ENCODE measurements at places on chromosomes 16 and 17.

DNA sequence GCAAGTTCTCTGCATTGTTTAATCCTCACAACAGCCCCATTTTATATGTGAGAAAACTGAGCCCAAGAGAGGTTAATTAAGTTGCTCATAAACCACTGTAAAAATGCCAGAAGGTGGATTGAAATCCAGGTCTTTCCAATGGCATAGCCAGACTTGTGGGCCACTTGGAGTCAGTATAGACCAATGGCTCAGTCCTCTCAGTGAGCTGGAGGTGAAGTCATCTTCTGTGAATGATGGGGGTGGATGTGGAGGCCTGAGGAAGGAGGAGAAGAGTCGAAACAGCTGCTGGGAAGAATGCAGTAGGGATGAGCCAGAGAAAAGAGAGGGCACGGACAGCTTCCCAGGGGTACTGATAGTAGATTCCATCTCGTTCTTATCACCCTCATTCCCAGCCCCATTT lies 213.4 kb downstream of the SOX9 start:
- no peak for DNase-seq

DNA sequence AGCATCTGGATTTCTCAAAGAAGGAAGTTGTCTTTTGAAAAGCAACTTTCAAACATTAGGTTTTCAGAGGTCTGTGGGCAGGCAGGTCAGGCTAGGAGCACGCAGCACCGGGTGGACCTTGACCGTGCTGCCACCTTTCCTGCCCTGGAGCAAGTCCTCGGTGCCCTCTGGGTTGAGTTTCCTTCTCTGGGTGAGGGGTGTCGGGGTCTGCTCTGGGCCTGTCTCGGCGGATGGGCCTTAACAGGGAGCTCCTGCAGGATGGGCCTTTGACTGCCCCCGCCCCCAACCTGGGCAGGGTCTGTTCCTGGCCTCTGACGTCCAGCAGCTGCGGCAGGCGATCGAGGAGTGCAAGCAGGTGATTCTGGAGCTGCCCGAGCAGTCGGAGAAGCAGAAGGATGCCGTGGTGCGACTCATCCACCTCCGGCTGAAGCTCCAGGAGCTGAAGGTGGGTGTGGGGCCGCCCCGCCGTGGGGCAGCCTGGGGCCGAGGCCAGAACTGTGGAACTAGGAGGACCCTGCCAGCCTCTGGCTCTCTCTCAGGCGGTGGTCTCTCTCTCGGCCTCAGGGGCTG lies 8.7 kb downstream of the DEF8 start:
- DNase-seq: no peak

DNA sequence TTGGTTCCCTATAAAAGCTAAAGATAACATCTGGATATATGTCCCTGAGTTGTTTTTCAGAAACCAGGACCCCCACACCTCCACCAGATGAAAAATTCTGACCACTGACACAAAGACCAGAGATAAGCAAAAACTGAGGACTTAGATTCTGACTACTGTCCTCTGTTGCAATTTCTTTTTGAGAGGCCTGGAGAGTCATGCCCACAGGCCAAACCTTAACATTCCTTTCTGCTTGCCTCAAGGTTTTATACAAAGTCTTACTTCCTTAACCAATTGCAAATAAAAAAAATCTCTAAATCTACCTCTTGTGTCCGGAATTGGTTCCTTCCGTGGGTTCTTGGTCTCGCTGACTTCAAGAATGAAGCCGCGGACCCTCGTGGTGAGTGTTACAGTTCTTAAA lies 228.5 kb downstream of the ABCC12 start:
- DNase-seq: no peak

DNA sequence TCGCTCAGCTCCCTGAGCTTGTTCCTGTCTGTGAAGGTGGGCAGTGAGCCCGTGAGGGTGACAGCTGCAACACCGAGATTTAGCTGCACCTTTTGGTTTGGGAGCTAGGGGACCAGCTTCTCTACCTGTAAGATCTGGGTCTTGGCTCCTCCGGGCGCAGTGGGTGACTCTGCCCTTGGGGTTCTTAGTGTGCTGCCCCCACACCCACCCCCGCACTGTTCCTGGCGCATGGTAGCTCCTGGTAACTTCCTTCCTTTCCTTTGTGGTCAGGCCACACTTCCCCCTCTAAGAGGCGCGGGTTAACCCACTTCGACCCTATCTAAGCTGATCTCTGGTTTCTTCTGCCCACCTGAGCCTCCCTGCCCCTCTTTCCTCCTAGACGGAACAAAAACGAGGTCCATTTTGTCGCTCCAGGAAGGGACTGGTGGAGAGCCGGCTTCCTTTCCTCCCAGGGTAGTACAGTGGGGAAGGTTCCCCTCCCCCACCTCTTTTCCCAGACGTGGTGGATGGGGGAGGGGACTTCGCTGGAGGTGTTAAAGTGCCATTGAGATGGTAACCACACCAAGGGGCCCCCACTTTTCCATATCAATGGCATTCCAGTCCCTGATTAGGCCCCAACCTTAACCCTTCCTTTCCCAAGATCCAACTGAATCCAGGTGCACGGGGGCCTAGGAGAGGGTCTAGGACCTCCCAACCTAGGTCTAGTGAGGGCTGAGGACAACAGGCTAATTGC lies 4.6 kb upstream of the CLDN9 start:
- no peak for DNase-seq

DNA sequence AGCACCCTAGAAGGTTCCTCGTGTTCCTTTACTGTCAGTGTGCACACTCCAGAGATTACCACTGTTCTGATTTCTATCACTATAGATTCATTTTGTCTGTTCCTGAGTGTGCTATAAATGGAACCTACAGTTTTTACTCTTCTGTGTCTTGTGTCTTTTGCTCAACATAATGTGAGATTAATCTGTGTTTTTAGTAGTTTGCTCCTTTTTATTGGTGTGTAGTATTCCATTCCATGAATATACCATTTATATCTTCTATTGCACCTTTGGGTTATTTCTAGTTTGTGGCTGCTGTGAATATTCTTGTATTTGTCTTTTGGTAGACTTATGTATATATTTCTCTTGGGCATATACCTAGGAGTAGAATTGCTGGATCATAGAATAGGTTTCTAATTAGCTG lies 68.2 kb downstream of the AP2B1 start:
- DNase-seq: no peak

DNA sequence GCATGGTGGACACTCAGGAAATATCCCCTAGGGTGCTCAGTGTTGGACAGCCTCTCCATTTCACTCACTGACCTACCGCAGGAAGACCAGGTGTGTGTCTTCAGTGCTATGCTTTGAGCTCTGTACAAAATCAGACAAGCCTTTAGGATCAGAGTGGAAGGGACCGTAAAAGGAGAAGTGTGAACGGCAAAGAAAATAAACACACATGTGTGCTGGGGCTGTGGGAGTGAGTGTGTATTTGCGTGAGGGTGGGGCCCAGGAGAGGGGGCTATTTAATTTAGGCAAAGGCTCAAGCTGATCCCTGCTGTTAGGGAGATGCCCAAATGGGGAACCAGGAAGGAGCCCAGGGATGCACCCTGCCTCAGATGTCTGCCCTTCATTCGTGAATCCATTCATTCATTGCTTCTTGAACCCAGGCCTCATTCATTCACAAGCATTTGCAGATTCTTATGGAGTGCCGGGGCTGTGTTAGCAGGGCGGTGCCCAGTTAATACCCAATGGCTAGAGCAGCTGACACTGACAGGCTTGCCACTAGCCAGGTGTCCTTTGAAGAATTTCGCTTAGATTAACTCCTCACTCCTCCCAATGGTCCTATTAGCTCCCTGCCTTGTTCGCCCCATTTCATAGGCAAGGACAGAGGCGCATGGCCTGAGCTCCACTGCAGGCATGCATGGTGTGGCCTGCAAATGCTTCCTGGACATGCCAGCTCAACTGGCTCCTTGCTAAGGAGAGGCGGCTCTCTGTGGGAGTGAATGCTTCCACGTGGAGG lies 296.7 kb upstream of the FOXF1 start:
- no peak for DNase-seq

GRCh38 chr17:34254651-34255380 lies at the start of gene CCL2:
CCL2 (plus strand) TSS chr17:34255285; CDS start chr17:34255350, 65 bp downstream.
- DNase-seq: peak; percentile 80

DNA sequence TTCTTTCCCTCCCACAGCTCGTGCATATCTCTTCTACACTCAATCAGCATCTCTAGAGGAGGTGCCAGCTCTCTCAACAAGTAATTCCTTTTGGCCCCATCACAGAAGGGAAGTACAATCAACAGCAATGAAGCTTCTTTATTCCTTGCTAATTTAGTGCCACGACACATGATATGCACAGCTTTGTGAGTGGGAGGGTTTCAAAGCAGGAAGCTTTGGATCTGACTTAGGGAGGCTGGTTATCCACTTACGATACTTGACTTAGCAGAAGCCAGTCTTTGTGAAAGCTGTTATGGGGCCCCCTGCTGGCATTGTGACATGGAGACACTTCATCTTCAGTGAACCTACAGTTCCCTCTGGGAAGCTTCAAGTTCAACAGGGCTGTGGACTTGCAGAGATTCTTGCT lies 81.0 kb downstream of the TMEM100 start:
- DNase-seq: peak; percentile 88

DNA sequence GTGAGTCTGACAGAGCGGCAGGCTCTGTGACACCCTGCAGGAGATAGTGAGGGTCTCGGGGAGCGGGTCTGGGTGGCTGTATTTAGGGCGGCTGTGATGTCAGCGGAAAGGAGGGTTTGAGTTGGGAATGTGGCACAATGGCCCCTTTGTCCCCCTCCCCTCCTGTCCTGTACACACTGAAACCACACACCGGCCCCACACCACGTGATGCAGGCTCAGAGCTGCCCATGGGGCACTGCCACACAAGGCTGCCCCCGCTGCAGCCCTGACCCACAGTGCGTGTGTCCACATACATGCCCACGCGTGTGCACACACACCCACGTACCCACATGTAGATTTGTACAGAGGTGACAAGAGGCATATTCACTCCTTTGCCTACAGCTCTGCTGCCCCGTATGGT lies 15.3 kb downstream of the SGCA start:
- DNase-seq: peak; percentile 56

GRCh38 chr17:18139949-18140348 lies 31.4 kb downstream of the MYO15A start:
- no peak for DNase-seq

Measured in right cardiac atrium (tissue), 5 donors.